ENCODE measurements at places on chromosomes 5 and 9.

GRCh38 chr9:36843964-36844363 is 190.1 kb downstream of the PAX5 start:
- DNase-seq = no peak

DNA sequence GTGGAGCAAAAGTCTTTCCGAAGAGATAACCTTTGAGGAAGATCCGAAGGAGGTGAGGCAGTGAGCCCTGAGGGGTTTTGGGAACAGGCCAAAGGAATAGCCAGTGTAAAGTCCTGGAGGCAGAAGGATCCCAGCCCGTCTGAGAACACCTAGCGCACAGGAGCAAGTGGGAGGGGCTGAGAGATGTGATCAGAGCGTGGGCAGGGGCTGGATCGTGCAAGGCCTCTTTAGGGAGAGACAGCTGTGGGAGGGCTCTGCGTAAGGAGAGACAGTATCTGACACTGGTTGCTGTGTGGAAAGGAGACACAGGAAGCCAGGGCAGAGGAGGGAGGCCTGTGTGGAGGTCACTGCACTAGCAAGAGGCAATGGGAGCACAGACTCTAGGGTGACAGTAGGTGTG is 68.2 kb downstream of the BARX1 start:
- no peak for DNase-seq

DNA sequence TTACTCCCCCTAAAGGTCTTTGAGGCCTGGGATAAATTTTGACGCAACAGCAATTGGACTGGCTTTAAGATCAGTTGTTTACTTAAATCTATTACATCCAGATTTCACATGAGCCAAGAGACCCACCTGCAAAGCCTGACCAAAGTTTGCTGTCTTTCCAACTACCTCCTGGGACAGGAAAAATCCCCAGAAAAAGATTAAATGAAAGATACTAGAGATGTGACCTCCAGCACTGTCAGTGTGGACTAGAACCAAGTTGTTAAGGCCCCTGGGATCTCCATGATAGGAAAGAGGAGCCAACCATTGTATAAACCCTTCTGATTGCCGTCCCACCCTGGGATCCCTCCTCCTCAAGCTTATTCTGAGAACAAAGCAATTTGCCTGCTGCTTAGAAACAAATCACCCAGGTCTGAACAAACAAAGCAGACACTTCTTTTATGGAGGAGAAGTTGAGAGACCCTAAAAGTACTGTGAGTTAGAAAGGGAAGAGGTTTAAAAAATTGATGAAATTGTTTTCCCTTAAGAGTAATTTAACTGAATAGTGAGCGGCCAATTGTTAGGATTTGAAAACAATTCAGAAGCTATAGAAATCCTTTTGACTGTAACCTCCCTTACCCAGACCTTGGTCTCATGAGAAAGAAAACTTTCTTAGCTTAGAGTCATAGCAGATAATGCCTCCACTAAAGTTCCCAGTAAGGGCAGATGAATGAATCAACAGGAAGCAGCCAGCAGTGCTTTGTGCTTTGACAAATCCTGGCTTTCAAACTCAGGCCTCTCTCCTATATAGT is 255.2 kb downstream of the TMEM167A start:
- no peak for DNase-seq

DNA sequence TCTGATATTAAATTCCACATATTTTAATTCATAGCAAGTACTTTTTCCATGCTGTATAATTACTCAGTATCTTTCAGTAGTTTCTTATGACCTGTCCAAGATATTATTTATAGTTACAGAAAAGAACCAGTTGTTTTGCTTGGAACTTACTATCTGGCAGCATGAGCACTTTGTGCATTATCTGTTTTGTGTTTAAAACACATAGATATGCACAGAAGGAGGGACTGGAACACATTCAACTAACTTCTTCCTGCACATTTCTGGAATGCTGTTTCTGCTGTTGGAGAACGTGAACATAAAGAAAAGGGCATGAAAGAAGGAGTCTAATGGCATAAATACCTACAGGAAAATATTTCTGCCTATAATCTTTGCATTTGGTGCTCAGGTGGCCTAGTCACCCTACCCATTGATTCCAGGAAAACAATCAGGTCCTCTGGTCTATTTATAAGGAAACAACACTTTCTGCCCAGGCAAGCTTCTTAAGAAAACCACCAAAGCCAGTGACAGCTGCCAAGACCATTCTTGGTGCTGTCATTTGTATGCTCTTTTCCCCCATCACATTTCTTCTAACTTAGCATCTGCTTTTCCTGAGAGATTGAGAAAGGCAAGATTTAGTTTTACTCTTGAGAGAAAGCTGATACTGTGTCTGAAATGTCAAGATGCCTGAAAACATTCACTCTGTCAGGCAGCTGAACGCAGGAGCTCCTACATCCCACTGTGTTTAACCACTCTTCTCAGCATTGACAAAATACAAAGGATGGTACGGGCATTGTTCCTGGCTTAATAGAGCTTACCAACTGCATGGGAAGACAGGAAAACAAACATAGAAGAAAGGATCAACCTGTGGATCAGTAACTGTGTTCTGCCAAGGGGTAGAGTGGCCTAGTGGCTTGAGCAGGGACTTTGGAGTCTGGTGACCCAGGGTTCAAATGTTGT is 40.3 kb downstream of the RAB3C start:
- no peak for DNase-seq

DNA sequence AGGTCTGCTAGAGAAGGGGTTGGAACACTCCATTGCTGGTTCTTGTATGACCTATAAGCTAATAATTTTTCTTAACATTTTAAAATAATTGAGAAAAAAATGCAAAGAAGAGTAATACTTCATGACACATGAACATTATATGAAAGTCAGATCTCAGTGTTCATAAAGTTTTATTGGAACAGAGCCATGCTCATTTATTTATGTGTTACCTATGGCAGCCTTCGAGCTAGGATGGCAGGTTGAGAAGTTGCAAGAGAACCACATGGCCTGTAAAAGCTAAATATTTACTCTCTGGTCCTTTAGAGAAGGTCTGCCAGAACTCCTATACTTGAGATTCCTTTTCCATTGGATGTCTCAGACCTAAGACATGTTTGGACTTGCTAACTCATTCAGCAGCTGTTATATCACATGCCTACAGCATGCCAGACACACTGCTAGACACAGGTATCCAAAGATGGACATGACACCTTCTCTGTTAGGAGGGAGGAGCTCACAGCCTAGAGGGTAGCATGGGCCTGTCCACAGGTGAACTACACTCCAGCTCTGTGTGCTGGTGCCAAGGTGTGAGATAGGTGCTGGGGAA is 304.3 kb downstream of the ARHGAP26 start:
- DNase-seq = no peak

- no peak for DNase-seq
These were observed 1018.4 kb upstream of the ARRDC3 start for GRCh38 chr5:92401492-92401891.

- DNase-seq = no peak
These were observed 19.0 kb downstream of the OLFML2A start for GRCh38 chr9:124795881-124796431.
